Esophagus squamous epithelium (tissue), 5 donors: ENCODE measurements at places on chromosomes 5 and 9. TPM values are rescaled to one million over a fixed set of nuclear protein-coding genes. Genes with fewer than 3 reads are reported as not detected.

- peak overlapping the region; percentile 17 for H3K4me3 ChIP-seq
- no peak overlapping the region for H3K27ac ChIP-seq
- no peaks in the 10 kb centered on the region for H3K36me3 ChIP-seq
Measured at GRCh38 chr9:136352682-136353081, 10.9 kb downstream of the DNLZ start.

DNA sequence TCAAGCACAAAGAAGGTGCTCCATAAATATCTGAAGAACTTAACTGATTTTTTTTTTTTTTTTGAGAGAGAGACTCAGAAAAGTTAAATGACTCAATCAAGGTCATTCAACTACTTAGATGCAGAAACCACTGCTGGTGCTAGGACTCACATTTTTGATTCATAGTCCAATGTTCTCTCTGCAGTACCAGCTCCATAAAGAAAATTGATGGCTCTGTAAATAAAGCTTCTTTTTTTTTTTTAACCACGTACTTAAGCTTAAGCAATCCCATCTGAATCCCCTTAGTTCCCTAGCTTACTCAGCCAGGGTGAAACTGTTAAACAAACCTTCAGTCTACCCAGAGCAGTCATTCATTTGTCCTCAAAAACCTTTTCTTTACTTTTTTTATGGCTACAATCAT is 657.0 kb upstream of the WWC1 start:
- H3K4me3 ChIP-seq = no peak overlapping the region
- H3K27me3 ChIP-seq = no peaks in the 10 kb centered on the region
- no peak overlapping the region for H3K27ac ChIP-seq
- H3K4me1 ChIP-seq = no peaks in the 10 kb centered on the region

Gene SLC6A3
- 0.19 TPM for total RNA-seq

Gene C5orf58
- total RNA-seq = not detected

DNA sequence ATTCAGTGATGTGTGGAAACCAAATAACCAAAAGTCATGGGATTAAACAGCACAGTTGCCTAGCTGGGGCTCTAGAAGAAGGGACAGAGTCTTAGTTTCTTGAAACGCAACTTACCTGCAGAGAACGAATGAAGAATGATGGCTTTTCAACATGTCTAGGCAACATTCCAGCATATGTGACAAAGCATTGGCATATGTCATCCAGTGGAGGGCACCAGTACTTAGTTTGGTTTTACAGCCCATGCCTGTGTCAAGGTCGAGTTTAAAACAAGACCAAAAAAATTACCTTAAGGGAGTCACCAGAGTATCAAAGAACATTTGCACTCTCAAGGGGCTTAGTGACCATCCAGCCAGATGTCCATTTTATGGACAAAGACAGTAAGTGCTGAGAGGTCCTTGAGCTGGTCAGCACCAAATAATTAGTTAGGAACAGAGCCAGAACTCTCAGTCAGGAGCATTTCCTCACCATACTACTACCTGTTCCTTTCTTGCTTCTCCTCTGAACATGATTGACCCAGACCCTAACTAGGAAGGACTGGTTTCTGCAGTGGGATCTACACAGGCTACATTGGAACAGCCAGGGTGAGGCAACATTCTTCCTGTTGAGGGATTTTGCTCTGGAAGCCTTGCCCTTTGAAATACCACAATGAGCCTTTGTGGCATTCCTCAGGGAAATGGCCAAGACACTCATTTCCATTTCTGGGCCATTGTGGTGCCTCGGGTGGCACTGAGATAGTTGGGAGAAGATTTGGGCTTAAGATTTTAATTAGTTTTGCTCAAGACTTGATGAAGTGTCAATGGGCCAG is 75.4 kb upstream of the ANKH start:
- H3K27ac ChIP-seq = no peak overlapping the region
- H3K4me1 ChIP-seq = no peaks in the 10 kb centered on the region

Gene PCDHGB1
- 1.4 TPM for total RNA-seq

DNA sequence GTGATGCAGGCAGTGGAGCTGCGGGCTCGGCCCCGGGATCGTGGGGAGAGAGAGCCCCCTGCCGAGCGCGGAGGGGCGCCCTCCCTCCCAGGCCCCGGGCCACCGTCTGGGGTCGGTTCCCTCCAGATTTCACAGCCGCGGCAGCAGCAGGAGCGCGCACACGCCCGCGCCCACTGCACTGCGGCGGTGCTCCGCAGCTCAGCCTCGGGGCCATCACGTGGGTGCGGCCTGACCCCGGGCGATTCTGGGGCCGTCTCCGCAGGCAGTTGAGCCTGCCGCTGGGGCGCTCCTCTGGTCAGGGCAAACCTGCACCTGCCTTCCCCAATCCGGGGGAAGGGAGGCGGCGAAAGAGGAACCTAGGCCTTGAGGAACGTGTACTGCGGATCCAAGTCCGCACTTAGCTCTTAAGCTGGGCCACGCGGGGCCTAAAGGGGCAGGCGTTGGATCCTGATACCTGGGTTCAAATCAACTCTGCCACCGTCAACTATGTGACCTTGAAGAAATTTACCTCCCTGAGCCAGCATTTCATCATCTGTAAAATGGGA is 9.4 kb upstream of the DELE1 start:
- H3K4me3 ChIP-seq = peak overlapping the region; percentile 26
- H3K36me3 ChIP-seq = no peaks in the 10 kb centered on the region
- H3K27me3 ChIP-seq = no peaks in the 10 kb centered on the region

DNA sequence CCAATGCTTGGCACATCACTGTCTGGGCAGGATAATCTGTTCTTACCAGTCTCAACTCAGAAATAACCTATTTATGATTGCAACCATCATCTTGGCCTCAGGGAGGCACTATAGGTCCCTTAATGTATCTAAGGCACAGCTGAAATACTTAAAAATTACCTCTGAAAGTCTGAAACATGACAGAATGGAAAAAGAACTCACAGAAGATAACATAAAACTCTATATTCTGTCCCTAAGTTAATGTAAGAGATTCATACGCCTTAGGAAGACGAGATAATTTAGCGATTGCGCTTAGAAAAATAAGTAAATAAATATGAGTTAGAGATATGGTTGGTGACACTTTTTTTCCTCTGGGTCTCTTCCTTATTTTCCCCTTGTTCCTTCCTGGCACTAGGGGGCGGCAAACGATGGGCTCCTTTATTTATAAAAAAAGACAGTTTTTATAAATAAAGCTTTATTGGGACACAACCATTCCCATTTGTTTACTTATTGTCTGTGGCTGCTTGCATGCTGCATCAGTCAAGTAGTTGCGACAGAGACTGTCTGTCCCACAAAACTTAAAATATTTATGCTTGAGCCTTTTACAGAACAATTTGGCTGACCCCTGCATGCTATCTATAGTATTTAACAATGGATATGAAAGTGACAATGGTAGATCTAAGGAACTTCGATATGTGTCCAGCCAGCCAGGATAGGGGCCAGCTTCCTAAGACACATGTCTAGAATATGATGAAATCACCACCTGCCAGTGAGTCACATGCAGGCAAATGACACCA is 79.6 kb downstream of the PDE4D start:
- no peaks in the 10 kb centered on the region for H3K4me1 ChIP-seq
- H3K27me3 ChIP-seq = no peaks in the 10 kb centered on the region
- no peak overlapping the region for H3K4me3 ChIP-seq
- DNase-seq = no peak

Gene DAB2
- 35.1 TPM for total RNA-seq

DNA sequence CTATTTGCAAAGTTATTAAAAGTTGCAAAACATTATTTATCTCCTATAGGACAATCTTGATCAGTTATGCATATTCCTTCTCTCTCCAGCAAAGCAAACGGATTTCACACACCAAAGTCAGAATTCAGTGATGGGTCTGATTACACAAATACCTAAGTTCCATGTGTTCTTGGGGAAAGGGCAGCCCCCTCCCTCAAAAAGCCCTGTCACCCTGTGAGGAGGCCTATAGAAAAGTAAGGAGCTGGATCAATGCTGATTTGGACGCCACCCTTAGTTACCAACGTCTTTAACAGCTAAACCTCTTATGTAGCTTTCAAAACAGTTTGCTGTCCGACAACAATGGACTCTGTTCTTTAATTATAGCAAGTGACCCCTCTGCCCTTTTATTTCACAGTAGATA is 6.4 kb downstream of the ZNF608 start:
- H3K4me3 ChIP-seq = no peak overlapping the region
- no peaks in the 10 kb centered on the region for H3K36me3 ChIP-seq
- DNase-seq = no peak
- peak overlapping the region; percentile 96 for H3K27ac ChIP-seq
- peaks cover 15% of the 10 kb centered on the region for H3K4me1 ChIP-seq

GRCh38 chr5:179170606-179171005 is 110.4 kb downstream of the ZNF354C start:
- peaks cover 31% of the 10 kb centered on the region for H3K27me3 ChIP-seq
- no peak overlapping the region for H3K4me3 ChIP-seq
- DNase-seq = no peak
- no peak overlapping the region for H3K27ac ChIP-seq

DNA sequence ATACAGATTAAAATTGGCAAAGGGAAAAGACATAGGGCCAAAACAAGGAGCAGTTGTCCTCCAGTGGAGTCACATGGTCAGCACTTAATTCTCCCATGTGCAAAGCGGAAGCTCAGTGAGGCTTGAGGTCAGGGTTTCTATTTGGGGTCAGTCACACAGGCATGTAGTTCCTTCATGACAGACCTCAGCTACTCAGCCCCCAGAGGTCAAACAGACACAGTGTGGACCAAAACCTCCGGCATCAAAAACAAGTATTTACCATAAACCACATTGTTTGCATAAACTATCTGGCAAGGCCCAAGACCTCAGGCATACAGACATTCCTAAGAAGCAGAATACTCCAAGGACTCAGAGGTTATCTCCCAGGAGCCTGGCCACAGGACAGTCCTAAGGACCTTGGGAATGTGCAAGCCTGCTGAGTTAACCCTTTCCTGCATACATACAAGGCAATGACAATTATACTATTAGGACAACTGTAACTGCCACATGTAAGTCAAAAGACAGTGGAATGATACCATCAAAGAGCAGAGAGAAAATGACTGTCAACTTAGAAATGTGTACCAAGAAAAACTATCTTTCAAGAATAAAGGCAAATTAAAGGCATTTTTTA is 28.7 kb upstream of the FNIP1 start:
- no peak overlapping the region for H3K4me3 ChIP-seq
- no peak overlapping the region for H3K27ac ChIP-seq
- H3K4me1 ChIP-seq = no peaks in the 10 kb centered on the region
- no peaks in the 10 kb centered on the region for H3K27me3 ChIP-seq
- no peaks in the 10 kb centered on the region for H3K36me3 ChIP-seq

GRCh38 chr9:120528829-120529228 is 51.1 kb downstream of the CDK5RAP2 start:
- H3K36me3 ChIP-seq = peaks cover 13% of the 10 kb centered on the region
- H3K27me3 ChIP-seq = no peaks in the 10 kb centered on the region
- no peak overlapping the region for H3K4me3 ChIP-seq
- no peak overlapping the region for H3K27ac ChIP-seq

Gene KDM3B
- 53.8 TPM for total RNA-seq

GRCh38 chr5:96343094-96343493 is 90.0 kb downstream of the PCSK1 start:
- no peak overlapping the region for H3K27ac ChIP-seq
- H3K36me3 ChIP-seq = no peaks in the 10 kb centered on the region
- no peak overlapping the region for H3K4me3 ChIP-seq

GRCh38 chr9:89916001-89916597 is 311.3 kb downstream of the GADD45G start:
- H3K27ac ChIP-seq = no peak overlapping the region
- no peaks in the 10 kb centered on the region for H3K4me1 ChIP-seq
- H3K4me3 ChIP-seq = no peak overlapping the region

DNA sequence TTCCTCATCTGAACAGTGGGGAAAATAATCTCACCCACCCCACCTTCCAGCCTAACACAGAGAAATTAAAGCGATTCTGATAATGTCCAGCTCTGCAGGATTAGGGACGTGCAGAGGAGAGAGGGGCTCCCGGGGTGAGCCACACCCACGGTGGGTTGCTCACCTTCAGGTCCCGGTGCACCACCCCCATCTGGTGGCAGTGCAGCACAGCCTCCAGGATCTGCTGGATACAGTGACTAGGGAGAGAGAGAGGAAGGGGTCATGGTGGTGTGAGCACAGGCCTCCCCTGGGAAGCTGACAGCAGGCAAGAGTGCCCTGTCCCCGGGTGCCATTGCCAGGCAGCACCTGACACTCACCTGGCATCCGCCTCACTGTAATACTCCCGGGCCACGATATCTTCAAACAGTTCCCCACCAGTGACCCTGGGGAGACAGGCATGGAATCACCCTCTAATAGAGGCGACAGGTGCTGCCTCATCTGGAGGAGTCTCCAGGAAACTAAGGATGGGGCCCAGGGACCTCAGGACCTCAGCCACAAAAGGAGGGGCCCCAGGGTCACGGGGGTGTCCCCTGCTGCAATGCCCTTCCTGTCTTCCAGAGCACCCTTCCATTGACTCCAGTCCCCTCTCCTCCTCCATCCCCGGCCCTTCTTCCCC is 33.0 kb downstream of the CAMK2A start:
- DNase-seq = no peak
- H3K27me3 ChIP-seq = no peaks in the 10 kb centered on the region
- no peak overlapping the region for H3K27ac ChIP-seq
- H3K36me3 ChIP-seq = no peaks in the 10 kb centered on the region
- peaks cover 6% of the 10 kb centered on the region for H3K4me1 ChIP-seq

GRCh38 chr9:100377015-100377414 is 24.3 kb upstream of the TEX10 start:
- H3K27me3 ChIP-seq = no peaks in the 10 kb centered on the region
- no peak overlapping the region for H3K4me3 ChIP-seq
- no peaks in the 10 kb centered on the region for H3K36me3 ChIP-seq
- no peak overlapping the region for H3K27ac ChIP-seq
- no peak for DNase-seq

- H3K27ac ChIP-seq = peak overlapping the region; percentile 66
- no peaks in the 10 kb centered on the region for H3K27me3 ChIP-seq
Measured at GRCh38 chr9:83219924-83220438, 157.0 kb upstream of the RASEF start.

DNA sequence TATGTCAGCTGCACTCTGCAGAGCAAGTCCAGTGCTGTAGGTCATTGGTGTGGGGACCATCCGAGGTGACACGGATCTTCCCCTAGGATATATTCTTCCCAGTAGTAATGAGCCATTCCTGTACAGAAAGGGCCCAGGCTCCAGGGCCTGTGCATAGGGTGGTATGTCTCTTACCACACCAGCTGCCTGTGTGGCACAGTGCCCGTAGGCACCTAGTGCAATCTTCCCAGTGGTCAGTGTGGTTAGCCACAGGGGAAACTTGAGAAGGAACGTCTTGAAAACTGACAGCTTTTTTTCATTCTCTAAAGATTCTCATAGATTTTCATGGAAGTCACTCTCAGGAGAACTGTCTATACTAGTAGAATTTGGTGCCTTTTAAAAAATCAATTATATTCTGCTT is 39.8 kb downstream of the CYSTM1 start:
- no peaks in the 10 kb centered on the region for H3K27me3 ChIP-seq
- H3K4me1 ChIP-seq = peaks cover 28% of the 10 kb centered on the region
- no peak for DNase-seq
- no peaks in the 10 kb centered on the region for H3K36me3 ChIP-seq
- H3K4me3 ChIP-seq = no peak overlapping the region
- no peak overlapping the region for H3K27ac ChIP-seq

- H3K27ac ChIP-seq = no peak overlapping the region
- DNase-seq = no peak
- H3K27me3 ChIP-seq = no peaks in the 10 kb centered on the region
- H3K4me1 ChIP-seq = no peaks in the 10 kb centered on the region
- H3K36me3 ChIP-seq = no peaks in the 10 kb centered on the region
Measured at GRCh38 chr5:39426746-39427105, 1.9 kb upstream of the DAB2 start.

Gene LHX6
- 0.53 TPM for total RNA-seq

- H3K36me3 ChIP-seq = no peaks in the 10 kb centered on the region
- no peak overlapping the region for H3K4me3 ChIP-seq
- H3K27ac ChIP-seq = peak overlapping the region; percentile 23
Measured at GRCh38 chr5:179273073-179273435, 72.2 kb downstream of the ADAMTS2 start.

Gene TAS2R1
- not detected for total RNA-seq
